ENCODE measurements at places on chromosomes 12 and 14. TPM values are rescaled to one million over a fixed set of nuclear protein-coding genes. Genes with fewer than 3 reads are reported as not detected.

- no peaks in the 10 kb centered on the region for H3K27me3 ChIP-seq
- no peak overlapping the region for H3K27ac ChIP-seq
- no peak overlapping the region for H3K4me3 ChIP-seq
- H3K4me1 ChIP-seq = peaks cover 12% of the 10 kb centered on the region
These were observed 7.4 kb upstream of the SNAPC1 start for GRCh38 chr14:61754627-61755381.

DNA sequence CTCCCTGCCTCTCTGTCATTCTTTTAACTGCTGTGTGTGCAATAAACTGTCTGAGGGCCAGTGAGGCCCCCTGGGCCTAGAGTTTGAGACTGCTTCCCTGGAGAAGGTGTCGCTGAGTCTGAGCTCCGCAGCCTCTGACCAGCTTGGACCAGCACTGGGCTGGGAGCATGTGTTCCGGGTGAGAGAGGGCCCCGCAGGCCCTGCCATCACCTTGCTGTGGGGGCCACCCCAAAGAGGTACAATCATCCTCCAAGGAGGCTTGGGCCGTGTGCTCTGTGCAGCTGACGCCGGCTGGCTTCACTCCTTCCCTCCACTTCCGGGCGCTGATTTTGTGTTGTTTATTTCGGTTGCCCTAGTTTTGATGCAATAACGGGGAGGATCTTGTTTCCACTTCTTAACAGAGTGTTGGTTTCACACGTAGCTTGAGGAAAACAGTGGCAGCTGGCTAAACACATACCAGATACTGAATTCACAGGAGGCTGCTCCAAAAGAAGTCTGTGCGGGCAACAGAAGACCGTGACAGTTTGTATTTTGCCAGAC lies 121.6 kb downstream of the TMEM132C start:
- H3K27me3 ChIP-seq = no peaks in the 10 kb centered on the region
- H3K27ac ChIP-seq = no peak overlapping the region
- H3K4me3 ChIP-seq = no peak overlapping the region

DNA sequence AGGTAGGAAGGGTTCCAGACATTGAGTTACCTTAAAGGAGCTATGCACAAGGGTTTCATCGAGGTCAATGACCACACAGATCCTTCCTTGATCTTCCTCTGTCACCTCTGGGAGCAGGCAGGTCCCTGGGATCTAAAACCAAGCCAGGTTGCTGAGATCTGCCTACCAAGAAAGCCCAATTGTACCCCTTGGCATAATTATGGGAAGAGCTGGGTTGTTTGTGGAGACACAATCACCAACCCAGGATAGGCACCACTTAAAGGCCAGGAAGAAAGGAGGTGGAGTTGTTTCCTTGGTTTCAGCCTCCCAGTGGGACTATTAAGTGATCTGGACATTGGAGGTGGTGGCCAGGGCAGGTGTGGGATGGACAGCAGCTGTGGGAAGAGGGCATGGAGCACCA lies 8.4 kb upstream of the AVIL start:
- H3K27ac ChIP-seq = no peak overlapping the region
- H3K27me3 ChIP-seq = no peaks in the 10 kb centered on the region
- no peaks in the 10 kb centered on the region for H3K4me1 ChIP-seq
- no peak overlapping the region for H3K4me3 ChIP-seq

DNA sequence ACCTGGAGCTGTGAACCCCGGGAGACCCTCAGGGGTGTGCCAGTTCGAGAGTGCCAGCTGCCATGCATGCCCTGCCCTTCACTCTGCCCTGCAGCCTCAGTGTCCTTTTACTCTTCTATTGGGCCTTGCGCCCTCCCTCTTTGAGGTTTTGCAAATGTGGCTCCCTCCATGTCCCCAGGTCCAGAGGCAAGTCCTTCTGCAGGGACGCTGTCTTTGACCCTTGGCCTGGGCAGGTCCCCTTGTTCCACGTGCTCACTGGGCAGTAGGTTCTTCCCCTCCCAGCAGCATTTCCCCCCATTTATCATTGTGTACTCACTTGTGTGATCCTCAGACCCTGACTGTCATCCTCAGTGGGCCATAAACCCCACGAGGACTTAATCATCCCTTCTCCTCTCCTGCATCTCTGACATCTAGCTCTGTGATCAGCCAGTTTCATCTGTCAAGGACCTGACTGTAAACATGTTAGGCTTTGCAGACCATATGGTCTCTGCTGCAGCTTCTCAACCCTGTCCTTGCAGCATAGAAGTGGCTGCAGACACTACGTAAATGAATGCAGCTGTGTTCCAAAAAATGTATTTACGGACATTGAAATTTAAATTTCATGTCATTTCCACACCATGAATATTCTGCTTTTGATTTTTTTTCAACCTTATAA lies 36.6 kb downstream of the TSPAN9 start:
- H3K4me3 ChIP-seq = no peak overlapping the region
- H3K4me1 ChIP-seq = peaks cover 29% of the 10 kb centered on the region
- H3K27me3 ChIP-seq = no peaks in the 10 kb centered on the region
- H3K36me3 ChIP-seq = peaks cover 4% of the 10 kb centered on the region
- no peak for DNase-seq

GRCh38 chr12:53179687-53180219 lies 769 bp upstream of the ZNF740 start:
- peaks cover 5% of the 10 kb centered on the region for H3K4me1 ChIP-seq
- H3K4me3 ChIP-seq = peak overlapping the region; percentile 73
- no peaks in the 10 kb centered on the region for H3K27me3 ChIP-seq
- peak overlapping the region; percentile 64 for H3K27ac ChIP-seq
- H3K36me3 ChIP-seq = peaks cover 16% of the 10 kb centered on the region
- peak; percentile 51 for DNase-seq

DNA sequence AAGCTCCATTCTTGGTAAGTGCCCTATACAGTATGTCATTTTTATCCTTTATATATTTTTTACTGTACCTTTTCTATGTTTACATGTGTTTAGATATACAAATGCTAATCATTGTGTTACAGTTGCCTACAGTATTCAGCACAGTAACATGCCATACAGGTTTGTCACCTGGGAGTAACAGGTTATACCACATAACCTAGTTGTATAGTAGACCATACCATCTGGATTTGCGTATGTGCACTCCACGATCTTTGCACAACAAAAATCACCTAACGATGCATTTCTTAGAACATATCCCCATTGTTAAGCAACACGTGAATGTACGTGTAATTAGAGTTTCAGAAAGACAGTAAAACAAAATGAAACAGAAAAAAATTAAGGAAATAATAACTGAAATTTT lies 11.9 kb upstream of the ANO2 start:
- H3K4me1 ChIP-seq = no peaks in the 10 kb centered on the region
- no peak overlapping the region for H3K4me3 ChIP-seq
- H3K27me3 ChIP-seq = no peaks in the 10 kb centered on the region
- no peaks in the 10 kb centered on the region for H3K36me3 ChIP-seq

Gene FGD4
- total RNA-seq = 9.0 TPM

DNA sequence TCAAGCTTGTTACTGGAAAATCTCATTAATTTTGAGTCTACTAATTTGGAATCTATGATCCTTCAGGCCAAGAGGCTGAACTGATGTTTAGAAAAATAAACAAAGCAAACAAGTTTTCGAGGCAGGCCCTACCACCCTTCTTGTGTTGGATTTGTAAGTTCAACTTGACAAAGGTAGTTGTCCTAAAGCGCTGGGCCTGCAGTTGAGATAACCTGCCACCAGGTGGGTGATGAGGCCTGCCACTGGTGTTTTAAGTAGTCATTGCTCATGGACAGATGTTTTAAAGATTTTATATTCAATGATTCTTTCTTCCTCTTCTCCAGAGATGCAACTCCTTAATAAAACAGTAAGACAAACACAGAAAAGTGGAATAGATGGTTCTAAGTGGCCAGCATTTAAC lies 19.4 kb downstream of the ACVRL1 start:
- DNase-seq = no peak
- H3K4me3 ChIP-seq = no peak overlapping the region
- no peaks in the 10 kb centered on the region for H3K27me3 ChIP-seq
- H3K27ac ChIP-seq = no peak overlapping the region

GRCh38 chr14:101947577-101947903 lies 16.8 kb upstream of the DYNC1H1 start:
- H3K27ac ChIP-seq = peak overlapping the region; percentile 72
- no peaks in the 10 kb centered on the region for H3K36me3 ChIP-seq
- no peaks in the 10 kb centered on the region for H3K27me3 ChIP-seq
- peak overlapping the region; percentile 72 for H3K4me3 ChIP-seq
- H3K4me1 ChIP-seq = no peaks in the 10 kb centered on the region
- no peak for DNase-seq

Gene FGF6
- not detected for total RNA-seq

Gene PLBD1
- total RNA-seq = not detected

DNA sequence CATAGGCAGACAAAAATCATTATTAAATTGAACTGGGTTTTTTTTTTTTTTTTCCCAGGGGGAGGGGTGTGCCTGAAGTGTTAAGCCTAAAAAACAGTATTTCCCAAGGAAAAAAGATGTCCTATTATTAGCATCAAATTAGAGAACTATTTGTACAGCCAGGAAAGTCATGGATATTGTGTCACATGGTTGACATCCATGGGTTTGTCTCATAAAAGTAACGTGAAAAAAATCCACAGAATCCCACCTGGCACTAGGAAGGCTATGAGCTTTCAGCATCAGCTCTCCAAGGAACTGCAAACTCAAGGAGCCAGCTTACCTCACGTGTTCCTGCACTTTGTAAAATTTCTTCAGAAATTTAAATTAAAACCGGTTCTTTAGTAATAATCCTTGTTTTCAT lies 69.1 kb upstream of the EGLN3 start:
- H3K27me3 ChIP-seq = no peaks in the 10 kb centered on the region
- H3K36me3 ChIP-seq = no peaks in the 10 kb centered on the region
- DNase-seq = no peak
- no peak overlapping the region for H3K27ac ChIP-seq
- H3K4me1 ChIP-seq = peaks cover 10% of the 10 kb centered on the region

GRCh38 chr14:75885829-75886228 lies 96.0 kb downstream of the TGFB3 start:
- H3K36me3 ChIP-seq = peaks cover 2% of the 10 kb centered on the region
- no peak overlapping the region for H3K27ac ChIP-seq
- no peaks in the 10 kb centered on the region for H3K4me1 ChIP-seq
- DNase-seq = no peak
- H3K27me3 ChIP-seq = no peaks in the 10 kb centered on the region

- peaks cover 7% of the 10 kb centered on the region for H3K36me3 ChIP-seq
- no peak overlapping the region for H3K4me3 ChIP-seq
- H3K4me1 ChIP-seq = no peaks in the 10 kb centered on the region
- no peaks in the 10 kb centered on the region for H3K27me3 ChIP-seq
These were observed 112.1 kb downstream of the MON2 start for GRCh38 chr12:62578726-62579125.

Gene CATSPERB
- total RNA-seq = not detected

DNA sequence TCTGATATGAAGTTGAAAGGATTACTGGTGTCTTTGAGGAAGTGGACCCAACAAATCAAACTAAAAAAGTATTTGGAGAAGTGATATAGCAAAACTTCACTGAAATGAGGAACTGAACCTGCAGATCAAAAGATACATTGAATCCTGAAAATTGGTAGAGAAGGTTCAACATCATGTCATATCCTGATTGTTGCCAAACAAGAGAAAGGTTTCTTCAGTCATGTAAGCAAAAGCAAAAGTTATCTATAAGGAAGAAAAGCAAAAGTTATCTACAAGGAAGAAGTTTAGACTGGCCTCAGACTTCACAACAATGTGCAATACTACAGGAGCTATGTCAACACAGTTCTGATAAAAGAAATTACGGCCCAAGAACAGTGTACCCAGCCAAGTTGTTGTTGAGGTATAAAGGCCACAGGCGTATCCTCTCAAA lies 142.7 kb downstream of the RAD51B start:
- no peak overlapping the region for H3K4me3 ChIP-seq
- DNase-seq = no peak
- H3K27ac ChIP-seq = no peak overlapping the region
- no peaks in the 10 kb centered on the region for H3K36me3 ChIP-seq

Gene LBHD2
- not detected for total RNA-seq

Gene CD163
- not detected for total RNA-seq

GRCh38 chr12:101045486-101046464 lies 164.3 kb downstream of the SLC5A8 start:
- no peak for DNase-seq
- no peak overlapping the region for H3K4me3 ChIP-seq
- no peaks in the 10 kb centered on the region for H3K27me3 ChIP-seq
- H3K36me3 ChIP-seq = no peaks in the 10 kb centered on the region

DNA sequence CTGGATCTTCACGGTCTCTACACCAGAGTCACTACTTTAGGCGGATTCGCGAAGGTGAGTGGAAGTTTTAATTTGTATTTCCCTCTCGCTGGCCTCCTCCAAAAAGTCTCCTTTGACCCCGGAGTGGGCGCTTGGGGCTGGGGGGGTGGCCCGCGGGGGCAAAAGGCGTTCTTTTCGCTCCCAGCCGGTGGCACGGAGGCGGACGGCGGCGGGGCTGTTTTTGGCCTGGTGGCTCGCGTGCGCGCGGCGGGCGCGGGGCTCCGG lies 510 bp downstream of the ARID2 start:
- H3K36me3 ChIP-seq = peaks cover 29% of the 10 kb centered on the region
- H3K27me3 ChIP-seq = no peaks in the 10 kb centered on the region
- peak overlapping the region; percentile 94 for H3K27ac ChIP-seq
- no peak for DNase-seq
- peaks cover 15% of the 10 kb centered on the region for H3K4me1 ChIP-seq

GRCh38 chr12:76813265-76813664 lies 49.4 kb downstream of the ZDHHC17 start:
- no peak overlapping the region for H3K4me3 ChIP-seq
- H3K27ac ChIP-seq = no peak overlapping the region
- H3K4me1 ChIP-seq = no peaks in the 10 kb centered on the region
- DNase-seq = no peak

Gene TSPAN11
- total RNA-seq = 6.5 TPM

DNA sequence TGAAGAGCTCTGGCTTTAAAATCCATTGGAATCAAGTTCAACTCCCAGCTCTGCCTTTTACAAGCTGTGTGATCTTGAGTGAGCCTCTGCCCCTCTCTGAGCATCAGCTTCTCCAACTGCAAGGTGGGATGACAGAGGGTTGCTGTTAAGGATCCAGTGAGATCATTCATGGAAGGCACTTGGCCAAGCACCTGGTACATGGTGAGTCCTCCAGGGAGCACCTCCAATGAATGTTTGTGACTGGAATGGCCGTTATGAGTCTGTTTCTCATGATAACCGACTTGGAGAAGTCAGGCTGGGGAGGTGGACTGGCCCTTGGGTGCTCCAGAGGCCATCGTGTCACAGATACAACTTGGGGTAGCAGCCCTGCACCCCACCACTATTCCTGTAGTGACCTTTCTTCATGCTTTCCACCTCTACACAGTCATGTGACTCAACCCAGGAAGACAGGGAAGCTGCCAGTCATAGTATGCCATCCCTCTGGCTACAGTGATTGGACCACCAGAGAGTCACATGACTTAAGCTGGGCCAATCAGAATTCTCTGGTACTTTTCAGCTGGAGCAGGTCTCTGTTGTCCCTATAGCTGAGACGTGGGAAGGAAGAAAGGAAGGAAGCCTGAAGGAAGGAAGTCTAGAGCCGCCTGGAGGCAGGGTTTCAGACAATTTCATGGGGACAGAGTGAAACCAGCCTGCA lies 146.5 kb upstream of the MYL2 start:
- DNase-seq = no peak
- no peak overlapping the region for H3K4me3 ChIP-seq
- H3K4me1 ChIP-seq = no peaks in the 10 kb centered on the region
- H3K27ac ChIP-seq = no peak overlapping the region
- no peaks in the 10 kb centered on the region for H3K36me3 ChIP-seq

Gene BCL2L2
- total RNA-seq = 22.3 TPM

Gene RNASE3
- total RNA-seq = not detected

Measured in SJCRH30 (cell line).